ENCODE measurements at places on chromosomes 7 and 10.

DNA sequence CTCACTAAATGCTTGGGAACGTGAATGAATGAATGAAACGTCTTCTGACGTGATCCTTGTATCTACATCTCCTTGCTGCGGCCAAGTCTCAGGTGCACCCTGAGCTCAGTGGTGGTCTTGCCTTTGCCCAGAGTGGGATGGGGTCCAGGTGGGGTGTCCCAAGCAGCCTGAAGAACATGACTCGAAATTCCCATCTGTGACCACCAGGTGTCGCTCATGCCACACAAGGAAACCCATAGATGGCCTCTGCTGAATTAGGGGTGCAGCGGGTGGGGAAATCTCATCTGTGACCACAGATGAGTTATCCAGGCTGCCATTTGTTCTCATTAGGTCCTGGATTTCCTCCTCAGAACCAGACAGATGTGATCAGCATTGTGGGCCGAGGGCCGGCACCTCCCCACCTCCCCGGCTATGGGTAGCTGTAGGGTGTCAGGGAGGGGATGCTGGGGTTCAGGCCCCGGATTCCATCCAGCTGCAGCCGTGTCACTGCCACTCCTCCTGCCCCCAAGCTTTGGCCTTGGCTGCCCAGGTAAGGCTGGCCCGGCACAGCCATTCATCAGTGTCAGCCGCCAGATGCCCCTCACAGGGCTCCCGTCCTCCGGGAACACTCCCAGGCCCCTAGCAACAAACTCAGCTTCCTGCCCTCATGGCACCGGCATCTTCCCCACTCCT is 21.0 kb upstream of the GNA12 start:
- peak; percentile 74 for DNase-seq

- DNase-seq = no peak
Measured at GRCh38 chr10:14812271-14812670, 25.6 kb downstream of the CDNF start.

DNA sequence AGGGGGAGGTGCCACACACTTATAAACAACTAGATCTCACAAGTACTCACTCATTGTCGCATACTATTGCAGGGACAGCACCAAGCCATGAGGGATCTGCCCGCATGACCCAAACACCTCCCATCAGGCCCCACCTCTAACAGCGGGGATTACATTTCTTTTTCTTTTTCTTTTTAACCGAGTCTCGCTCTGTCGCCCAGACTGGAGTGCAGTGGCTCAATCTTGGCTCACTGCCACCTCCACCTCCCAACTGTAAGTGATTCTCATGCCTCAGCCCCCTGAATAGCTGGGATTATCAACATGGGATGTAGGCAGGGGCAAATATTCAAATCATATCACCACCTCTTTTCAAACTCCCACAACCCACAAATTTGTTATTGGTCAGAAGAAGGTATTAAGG is 76.7 kb downstream of the SKAP2 start:
- DNase-seq = no peak

DNA sequence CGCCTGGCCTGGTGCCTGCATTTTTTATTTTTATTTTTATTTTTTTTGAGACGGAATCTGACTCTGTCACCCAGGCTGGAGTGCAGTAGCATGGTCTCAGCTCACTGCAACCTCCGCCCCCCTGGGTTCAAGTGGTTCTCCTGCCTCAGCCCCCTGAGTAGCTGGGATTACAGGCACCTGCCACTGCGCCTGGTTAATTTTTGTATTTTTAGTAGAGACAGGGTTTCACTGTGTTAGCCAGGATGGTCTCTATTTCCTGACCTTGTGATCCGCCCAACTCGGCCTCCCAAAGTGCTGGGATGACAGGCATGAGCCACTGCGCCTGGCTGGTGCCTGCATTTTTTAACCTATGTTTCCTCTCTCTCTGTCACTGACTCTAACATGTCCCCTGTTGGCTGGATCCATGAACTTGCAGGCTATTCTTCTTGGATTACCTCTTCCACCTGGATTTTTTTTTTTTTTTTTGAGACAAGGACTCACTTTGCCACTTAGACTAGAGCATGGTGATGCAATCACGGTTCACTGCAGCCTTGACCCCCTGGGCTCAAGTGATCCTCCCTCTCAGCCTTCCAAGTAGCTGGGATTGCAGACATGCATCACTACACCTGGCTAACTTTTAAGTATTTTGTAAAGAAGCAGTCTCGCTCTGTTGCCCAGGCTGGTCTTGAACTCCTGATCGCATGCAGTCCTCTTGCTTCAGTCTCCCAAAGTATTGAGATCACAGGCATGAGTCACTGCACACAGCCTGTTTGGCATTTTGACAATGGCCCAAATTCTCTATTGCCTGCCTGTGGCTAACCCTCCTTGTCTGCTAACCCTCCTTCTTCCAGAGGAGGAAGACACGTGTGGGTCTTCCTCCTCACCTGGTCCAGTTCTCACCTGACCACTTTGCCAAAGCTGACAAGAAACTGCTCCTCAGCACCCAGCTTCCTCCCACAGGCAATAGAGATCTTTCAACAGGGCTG is 23.0 kb upstream of the PRPF18 start:
- DNase-seq = no peak

- peak; percentile 4 for DNase-seq
Measured at GRCh38 chr7:65404020-65404419, 30.4 kb downstream of the ZNF92 start.

DNA sequence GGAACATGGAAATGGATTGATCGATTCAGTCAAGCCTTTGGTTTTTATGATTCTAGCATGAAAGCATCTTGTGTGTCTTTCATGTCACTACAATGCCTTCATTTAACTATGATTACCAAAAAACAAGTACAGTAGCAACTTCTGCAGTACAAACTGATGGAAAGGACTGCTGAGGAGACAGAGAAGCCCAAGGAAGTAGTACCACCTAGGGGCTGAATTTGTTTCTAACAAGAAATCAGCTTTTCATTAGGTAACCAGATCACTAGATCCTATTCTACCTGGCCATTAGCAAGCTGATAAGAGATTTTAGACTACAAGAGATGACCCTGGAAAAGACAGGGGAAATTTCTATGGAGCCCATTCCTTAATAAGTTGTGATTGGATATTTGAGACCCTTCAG is 3.2 kb upstream of the IFIT1 start:
- DNase-seq = peak; percentile 47

- DNase-seq = no peak
Measured at GRCh38 chr10:110506448-110506847, 8.7 kb downstream of the DUSP5 start.

- DNase-seq = no peak
Measured at GRCh38 chr7:128041203-128041602, 10.0 kb upstream of the LRRC4 start.

- no peak for DNase-seq
Measured at GRCh38 chr7:150745086-150745485, 7.9 kb downstream of the GIMAP5 start.

GRCh38 chr10:27390681-27391080 is 113.4 kb upstream of the RAB18 start:
- DNase-seq = no peak

- DNase-seq = peak; percentile 14
Measured at GRCh38 chr7:29281782-29282541, 87.4 kb downstream of the CHN2 start.

DNA sequence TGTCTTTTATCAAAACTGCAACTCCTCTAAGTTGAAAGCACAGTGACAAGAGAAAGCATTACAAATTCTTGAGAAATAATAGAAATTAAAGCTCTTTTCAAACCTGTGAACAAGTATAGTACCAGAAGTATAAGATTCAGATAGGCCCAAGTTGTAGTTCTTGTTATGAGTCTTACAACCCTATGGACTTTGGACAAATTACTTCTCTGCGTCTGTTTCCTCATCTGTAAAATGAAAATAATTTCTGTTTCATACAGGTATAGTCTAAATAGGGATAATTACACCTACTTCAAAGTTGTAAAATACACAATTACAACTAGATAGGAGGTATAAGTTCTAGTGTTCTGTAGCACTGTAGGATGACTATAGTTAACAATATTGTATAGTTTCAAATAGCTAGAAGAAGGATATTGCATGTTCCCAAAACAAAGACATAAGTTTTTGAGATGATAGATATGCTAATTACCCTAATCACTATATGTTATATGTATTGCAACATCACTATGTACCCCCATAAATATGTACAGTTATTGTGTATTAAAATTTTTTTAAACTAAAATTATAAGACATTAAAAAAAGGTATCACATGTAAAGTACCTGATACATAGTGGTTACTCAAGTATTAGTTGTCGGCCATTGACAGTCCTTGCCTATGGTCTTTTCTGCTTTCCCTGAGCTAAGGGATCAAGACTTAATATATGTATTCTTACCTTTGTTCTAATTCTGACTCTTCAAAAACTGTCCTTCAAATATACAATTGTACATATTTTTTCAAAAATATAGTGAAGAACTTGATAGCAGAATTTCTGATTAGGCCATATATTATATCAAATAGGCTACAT is 1.8 kb upstream of the WASL start:
- no peak for DNase-seq

Data from RPMI8226 (cell line).